COLO829 (cell line): ENCODE measurements at places on chromosomes 4 and X.

- DNase-seq = peak; percentile 28
These were observed 168.7 kb upstream of the GALNTL6 start for GRCh38 chr4:171644430-171645057.

GRCh38 chr4:183350317-183351071, 28.3 kb upstream of the CLDN24 start:
- no peak for DNase-seq

DNA sequence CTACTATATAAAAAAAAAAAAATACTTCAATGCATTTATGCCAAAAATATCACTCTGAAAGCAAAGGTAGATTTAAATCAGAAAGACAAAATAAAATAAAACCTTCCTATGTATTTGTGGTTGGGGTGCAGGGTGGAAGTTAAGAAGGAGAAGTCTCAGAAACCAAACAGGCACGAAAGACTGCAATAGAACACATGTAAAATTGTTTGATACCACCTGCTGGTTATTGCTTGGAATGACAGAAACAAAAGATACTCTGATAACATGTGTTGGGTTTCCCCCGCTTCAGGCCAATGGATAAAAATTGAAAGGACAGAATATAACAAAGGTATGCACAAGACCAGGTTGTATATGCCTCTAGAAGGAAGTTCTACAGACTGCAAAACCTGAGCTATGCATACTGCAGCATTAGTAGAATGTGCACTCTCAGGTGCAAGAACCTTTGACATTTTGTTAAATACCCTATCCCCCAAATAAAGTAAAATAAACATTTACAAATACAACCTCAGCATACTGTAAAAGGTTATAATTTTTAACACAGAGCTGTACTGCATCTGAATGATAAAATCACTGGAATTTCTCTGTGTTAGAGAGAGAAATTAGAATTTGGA, 118.8 kb downstream of the GABRA2 start:
- DNase-seq = peak; percentile 4

DNA sequence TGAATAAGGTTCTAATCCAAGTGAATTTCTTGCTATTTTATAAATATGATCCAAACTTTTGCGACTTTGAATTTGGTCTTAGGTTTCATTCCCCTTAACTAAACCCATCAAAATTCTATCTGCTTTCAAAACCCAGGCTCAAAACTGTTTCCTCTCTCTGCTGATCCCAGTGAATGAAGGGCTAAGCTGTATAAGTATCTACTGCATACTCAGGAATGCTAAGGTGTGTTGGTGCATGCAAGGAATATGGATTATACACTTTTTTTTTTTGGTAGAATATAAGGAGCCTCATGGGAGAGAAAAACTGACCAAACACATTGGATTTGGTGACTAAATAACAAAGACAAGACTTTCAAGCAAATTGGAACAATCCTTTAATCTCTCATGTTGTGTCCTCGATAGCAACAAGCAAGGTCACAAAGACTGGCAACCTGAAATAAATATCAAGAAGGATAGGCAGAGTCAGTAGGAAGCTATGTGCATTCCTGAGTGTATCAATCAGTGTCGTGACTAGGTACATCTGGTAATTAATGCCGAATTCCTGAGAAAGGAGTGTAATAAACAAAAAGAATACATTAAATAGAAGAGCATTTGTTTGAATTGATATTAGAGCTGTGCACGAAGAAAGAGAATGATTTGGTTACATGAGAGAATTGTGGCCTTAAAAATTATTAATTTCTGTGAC, 74.3 kb upstream of the KCTD8 start:
- DNase-seq = no peak

GRCh38 chr4:48742412-48742811, 37.7 kb downstream of the FRYL start:
- DNase-seq = no peak

- DNase-seq = no peak
These were observed 21.9 kb downstream of the CNOT6L start for GRCh38 chr4:77797239-77797638.

DNA sequence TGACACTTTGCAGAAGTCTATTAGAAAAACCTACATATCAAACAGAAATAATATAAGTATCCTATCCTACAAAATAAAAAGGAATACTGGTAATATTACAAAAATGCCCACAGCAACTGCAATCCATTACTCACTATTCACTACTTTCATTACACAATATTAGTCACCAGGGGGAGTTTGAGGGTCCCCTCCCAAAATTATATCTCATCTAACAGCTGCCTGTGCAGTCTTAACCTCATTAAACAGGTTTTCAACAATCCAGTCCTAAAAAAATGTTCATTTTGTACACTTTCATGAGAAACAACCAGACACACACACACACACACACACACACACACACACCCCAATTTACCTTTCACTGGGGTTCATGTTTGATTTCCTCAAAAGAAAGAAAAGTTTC, 2.9 kb downstream of the CLOCK start:
- DNase-seq = no peak

DNA sequence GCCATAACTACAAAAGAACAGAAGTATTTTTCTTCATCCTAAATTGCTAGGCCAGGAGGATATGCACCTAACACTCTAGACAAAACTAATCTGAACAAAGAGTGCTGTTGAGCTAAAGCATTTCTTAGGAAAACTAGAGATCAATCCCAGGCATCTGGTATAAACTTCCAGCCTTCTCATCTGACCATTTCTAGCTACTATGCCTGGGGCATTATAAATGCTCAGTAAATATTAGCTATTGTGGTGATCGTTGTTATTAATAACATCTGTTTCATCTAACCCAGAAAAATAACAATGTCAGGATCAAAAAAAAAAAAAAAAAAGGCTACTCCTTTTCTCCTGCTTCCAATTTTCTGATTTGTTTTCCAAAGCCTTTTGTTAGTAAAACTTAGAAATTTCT, 7.7 kb upstream of the SLC10A6 start:
- no peak for DNase-seq

DNA sequence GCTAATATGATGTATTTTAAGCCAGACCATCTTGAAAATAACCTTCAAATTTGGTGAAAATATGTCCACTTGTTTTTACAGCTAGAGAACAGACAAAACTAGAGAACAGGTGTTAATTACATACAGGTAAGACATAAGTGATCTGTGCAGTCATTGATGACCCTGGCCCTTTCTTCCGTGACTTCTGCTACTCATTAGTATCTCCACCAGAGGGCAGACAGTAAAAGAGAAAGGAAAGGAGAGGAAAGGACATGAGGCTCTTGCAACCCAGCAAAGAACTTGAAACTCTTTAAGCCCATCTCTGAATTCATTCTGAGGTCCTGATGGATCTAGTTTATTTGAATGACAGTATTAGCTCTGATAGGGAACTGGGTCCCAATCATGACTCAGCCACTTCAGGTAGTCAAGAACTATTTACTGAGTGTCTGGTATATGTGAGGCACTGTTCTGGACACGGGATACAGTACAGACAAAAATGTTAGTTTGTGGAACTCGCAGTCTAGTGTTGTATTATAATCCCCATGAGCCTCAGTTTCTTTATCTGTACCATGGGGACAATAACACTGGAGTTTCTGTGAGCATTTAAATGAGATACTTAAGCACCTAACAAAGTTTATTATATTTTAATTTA, 121.0 kb upstream of the TEX13D start:
- DNase-seq = no peak

GRCh38 chr4:124304941-124305340, 407.6 kb downstream of the ANKRD50 start:
- no peak for DNase-seq
